ENCODE measurements at places on chromosomes 4 and X.
A peak's percentile ranks its signal among the peaks of the same experiment; 100 is the strongest.

DNA sequence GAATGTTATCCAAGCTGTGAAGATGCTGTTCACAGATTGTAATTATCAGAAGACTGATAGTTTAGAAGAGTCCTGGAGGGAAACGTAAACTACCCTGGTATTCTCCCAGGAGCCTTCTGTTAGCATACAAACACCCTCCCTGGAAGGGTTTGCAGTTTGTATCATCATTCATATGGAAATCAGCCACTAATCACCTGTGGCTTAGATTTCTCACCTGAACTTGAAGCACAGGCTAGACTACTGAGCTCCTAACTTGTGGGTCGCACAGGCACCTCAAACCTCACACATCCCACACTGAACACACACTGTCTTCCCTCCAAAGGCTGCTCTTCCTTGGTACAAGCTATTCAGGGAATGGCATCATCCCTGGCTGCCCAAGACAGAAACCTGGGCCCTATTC, 30.7 kb downstream of the SHISA3 start:
- DNase-seq, result no peak

DNA sequence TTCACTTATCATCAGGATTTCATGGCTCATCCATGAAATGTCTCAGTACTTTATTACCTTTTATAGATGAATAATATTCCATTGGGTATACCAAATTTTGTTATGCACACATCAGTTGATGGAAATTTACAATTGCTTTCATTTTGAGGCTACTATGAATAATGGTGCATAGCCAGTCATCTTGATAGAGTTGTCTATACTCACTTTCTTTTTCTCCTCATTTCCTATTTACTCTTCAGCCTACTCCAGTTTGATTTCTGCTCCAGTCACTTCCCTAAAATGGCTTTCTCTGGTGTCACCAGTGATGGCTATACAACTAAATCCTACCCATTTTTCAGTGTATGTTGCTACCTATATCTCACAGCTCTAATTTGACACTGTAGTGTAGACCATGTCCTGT, 743.5 kb upstream of the MAGEB2 start:
- DNase-seq, result no peak

DNA sequence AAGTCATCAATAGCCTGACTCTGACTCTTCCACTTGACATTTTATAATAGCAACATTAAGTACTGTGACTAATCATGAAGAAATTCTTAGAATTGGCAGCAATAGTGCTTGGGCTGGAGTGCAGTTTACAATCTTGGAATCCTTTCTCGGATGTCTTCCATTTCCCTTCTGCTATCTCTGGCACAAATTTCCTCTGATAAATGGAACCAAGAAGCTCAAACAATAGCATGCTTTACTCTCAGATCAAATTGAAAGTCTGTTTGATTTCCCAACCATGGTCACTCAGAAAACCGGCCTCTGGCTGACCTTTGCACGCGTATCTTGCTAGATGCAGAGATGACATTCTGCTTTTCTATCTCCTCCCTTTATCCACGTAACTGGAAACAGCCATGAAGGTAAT, 99.0 kb upstream of the SPANXC start:
- DNase-seq, result no peak

GRCh38 chrX:9539605-9540387, 74.9 kb downstream of the TBL1X start:
- DNase-seq, result no peak

- no peak for DNase-seq
Observed at GRCh38 chr4:38082424-38083385, 122.5 kb downstream of the PTTG2 start.

DNA sequence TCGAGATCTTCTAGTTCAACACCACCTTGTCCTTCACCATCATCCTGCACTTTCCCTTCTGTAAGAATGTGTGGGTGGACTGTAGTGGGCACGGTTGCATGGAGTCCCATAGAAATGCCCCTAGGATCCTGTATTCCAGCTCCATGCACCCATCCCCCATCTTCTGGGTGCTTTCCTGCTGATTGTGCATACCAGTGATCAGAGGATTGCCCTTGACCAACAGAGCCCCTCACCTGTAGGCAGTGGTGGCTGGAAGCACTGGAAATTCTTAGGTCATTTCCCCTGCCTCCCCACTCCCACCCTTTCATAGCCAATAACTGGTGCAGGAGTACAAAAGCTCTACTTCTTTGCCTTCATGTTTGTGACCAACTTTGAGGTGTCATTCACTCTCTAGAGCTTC, 213.4 kb upstream of the ARSJ start:
- DNase-seq, result no peak

DNA sequence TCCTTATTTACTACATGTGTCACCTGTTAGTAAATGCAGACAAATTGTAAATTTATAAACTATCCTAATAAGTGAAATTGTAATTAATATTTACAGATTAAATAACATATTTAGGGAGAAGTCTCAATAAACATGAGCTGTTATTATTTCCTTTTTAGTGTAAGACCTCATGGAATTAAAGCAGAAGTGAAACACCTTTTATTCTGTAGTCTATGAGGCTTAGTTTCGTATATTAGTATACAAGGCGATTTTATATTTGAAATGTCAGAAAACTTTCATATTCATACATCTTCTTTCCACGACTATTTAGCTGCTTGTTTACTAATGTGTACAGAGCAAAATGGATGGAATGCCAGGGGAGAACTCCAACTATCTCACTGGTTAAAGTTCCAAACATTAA, 414.4 kb downstream of the ARHGAP24 start:
- no peak for DNase-seq

DNA sequence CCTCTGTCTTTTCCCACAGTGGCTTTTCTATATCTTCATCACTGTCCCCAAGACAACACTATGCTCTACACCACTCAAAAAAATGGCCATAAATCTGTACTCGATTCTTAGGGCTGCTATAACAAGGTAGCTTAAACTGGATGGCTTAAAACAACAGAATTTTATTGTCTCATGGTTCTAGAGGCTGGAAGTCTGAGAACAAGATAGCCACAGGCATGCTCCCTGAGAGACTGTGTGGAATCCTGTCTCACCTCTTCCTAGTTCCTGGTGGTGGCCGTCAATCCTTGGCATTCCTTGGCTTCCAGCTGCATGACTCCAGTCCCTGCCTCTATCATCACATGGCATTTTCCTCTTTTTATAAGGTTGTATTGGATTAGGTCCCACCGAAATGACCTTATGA, 70.7 kb upstream of the DCLK2 start:
- no peak for DNase-seq

- DNase-seq, result no peak
Observed at GRCh38 chr4:126396703-126397102, 1081.9 kb downstream of the FAT4 start.

DNA sequence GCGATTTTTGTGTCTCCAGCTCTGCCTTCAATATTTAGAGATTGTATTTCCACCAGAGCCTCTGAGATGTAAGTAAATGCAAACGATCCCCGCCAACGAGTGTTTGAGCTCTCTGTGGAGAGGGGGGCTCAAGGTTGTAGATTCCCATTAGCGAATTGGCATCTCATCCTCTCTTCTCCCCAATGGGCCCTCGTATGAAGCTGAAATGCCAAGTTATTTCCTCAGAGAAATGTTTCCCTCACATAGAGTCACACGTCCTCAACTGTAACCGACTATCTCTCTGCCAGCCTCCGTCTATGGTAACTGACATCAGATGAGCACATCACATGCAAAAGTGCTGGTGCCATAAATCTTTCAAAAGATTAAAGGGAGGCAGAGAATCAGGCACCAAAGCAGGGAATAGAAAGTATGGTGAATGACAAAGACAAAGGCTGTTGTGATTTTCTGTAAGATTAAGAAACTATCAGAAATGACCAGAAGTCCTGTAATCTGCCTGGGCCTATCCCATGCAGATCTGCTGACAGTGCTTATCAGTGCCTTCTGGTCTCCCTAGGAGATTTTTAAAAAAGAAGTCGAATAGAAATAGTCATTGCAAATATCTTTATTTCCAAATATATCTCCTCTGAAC, 157.1 kb downstream of the PDGFRA start:
- DNase-seq, result no peak

GRCh38 chrX:153874366-153875125, 11.4 kb downstream of the L1CAM start:
- no peak for DNase-seq

DNA sequence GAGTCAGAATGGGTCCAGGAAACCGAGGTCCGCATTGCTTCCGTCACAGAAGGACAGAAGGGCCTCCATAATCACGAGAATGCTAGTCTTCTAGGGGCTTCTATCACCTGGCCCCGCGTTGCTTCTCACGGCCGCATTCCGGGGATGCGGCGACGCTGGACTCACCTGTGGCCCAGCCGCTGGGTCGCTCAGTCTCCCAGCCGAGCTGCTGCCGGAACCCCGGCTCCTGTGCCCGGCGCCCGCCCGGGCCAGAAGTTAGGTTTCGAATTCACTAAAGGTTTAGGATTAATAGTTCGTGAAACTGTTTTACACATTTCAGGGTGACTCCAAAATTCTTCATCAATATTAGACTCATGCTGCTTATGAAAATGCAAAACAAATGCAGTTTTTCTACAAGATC, 31.7 kb upstream of the TMSB15A start:
- DNase-seq, result no peak

- no peak for DNase-seq
Observed at GRCh38 chr4:142663828-142664227, 182.3 kb downstream of the INPP4B start.

- DNase-seq, result no peak
Observed at GRCh38 chrX:154355776-154356140, 18.7 kb downstream of the FLNA start.

DNA sequence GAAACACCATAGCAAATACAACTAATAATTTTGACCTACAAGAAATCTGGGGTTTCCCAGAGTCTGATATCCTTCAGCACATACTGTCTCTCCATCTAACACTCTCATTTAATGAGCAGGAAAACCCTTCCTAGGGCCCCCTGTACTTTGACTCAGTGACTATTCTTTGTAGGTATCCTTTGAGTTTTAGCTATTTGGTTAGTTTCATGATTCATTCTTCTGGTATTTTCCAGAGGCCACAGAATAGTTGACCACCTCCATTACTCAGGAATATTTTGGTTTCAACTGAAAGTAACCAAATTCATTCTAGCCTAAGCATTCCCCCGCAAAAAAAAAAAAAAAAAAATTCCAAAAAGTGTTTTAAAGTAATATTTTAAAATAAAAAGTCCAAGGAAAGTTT, 140.0 kb downstream of the IDS start:
- DNase-seq, result no peak

DNA sequence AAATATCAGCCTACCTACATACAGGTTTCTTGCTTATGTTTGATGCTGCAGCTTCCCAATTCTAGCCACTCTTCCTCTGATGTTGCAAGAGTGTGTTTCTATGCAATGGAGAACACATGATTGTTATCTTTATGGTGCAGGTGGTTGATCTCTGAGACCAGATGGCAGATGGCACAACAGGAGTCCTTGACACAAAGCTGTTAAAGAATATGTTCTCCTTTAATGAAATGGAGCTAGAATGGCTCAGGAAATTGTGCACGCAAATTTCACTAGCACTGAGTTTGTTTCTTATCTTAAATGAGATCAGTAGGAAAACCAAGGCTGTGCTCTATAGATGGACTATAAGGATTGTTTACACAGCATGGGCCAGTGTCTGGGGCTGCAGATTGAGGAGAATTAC, 29.9 kb upstream of the TTC29 start:
- no peak for DNase-seq

DNA sequence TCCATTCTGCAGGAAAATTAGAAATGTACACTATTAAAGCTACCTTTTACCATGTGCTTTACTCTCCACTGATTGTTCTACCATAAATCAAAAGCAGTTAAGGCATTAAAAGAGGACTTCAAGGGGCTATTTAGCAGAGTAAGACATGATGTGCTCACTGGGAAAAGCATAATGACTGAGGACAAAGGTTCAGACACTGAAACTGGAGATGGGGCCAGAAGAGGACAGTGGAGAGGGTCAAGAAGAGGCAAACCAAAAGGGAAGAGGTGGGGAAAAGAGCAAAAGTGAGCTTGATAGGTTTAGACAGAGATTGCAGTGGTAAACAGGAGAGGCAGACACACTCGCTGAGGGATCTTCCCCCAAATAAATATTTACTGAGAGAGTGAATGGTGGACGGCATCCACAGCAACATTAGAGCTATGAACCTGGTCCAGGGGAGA, 23.8 kb downstream of the SH3RF1 start:
- DNase-seq, result no peak

GRCh38 chr4:6468376-6468775, 4.0 kb downstream of the PPP2R2C start:
- DNase-seq, result no peak

DNA sequence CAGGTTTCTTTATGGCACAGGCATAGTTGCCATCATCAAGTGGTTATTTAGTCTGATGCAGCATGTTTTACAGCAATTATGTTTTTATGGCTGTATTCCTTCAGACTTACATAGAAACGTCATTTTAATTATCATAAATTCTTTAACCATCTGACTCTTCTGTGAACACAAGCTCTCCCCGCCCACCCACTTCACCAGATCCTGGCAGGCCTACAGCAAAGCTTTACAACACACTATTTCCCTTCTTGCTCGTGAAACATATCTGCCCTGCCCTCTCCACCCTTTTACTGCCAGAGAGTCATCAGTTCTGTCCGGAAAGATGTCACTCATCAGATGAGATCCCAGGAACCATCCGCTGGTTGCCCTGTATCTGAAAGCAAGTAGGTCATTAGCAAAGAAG, 120.5 kb downstream of the HS6ST2 start:
- no peak for DNase-seq

GRCh38 chr4:108991551-108992328, 228.9 kb upstream of the ETNPPL start:
- no peak for DNase-seq

GRCh38 chr4:41746025-41746439, 2.5 kb downstream of the PHOX2B start:
- no peak for DNase-seq

- DNase-seq, result no peak
Observed at GRCh38 chr4:78047366-78047765, 9.8 kb upstream of the FRAS1 start.

DNA sequence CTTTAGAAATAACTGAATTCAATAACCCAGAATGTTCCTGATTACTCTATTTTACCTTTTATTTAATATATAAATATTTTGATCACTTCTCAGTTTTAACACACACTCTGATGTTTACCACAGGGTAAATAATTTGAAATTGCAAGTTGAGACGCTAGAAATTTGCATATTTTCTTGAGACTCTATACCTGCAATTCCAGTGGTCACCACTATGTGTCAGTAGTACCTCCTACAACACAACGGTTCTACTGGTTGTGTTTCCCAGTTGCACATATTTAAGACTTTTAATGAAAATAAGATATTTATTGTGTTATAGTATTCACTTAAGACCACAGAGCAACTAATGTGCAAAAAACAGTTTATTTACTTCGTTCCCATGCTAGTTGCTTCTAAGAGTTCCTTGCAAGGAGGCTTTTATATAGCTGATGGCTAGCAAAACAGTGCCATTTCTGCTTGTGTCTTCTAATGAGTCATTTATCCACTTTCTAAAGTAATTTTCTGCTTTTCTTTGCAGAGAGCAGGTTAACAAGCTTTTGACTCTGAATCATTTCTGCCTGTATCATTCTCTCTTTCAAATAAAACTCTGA, 98.9 kb upstream of the PDLIM3 start:
- no peak for DNase-seq

- DNase-seq, result peak; percentile 77
Observed at GRCh38 chr4:7101692-7102515, 34.0 kb upstream of the GRPEL1 start.
